Fibroblast of skin of right biceps (primary cell): ENCODE measurements at places on chromosomes 11 and 22.

DNA sequence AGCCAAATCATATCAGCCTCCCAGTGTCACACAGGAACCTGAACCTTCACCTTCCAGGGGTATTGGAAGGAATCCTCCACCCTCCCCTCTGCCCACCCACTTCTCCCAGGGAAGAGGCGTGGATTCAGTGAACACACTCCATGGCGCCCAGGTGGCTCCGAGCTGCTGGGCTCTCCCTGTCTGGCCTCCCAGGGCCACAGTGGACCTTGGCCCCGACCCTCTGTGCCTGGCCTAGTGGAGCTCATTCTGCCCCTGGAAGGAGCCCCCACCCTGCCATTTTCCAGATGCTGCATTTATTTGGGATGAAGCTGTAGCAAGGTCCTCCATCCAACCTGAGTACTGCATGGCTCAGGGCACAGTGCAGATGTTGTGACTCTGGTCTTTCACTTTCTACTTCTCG is 1340.1 kb downstream of the TBC1D22A start:
- no peak for DNase-seq

- DNase-seq = peak; percentile 70
These were observed 68.2 kb upstream of the SESN3 start for GRCh38 chr11:95299078-95299679.

- peak; percentile 82 for DNase-seq
These were observed 40.5 kb upstream of the DDI1 start for GRCh38 chr11:103995896-103996295.

- no peak for DNase-seq
These were observed 2.6 kb upstream of the TOP3B start for GRCh38 chr22:21985214-21985613.

DNA sequence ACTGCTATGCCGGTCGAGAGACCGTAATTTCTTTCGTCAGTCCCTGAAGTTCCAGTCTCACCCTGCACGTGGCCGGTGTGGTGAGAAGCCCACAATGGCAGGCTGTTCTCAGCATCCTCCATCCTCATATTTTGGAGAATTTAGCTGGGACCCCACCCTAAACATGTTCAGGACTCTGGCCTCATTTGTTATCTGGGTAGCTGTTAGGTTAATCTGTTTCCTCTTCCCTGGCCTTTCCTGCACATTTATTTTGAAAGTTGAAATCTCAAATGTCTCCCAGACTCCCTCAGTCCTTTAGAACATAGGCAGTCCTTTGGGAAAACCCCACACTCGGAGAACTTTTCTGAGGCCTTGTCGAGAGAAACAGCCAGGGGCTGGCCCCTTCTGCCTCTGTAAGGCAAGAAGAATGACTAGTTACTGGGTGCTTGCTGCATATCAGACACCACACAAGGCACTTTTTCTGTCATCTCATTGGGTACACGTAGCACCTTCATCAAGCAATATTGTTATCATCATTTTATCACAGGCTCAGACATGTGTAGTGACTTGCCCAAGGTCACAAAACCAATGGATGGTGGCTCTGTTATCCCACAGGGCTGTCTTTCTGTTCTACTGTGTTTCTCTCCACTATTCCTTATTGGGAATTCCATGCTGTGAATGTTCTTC is 109.3 kb upstream of the CRYBB3 start:
- DNase-seq = no peak

DNA sequence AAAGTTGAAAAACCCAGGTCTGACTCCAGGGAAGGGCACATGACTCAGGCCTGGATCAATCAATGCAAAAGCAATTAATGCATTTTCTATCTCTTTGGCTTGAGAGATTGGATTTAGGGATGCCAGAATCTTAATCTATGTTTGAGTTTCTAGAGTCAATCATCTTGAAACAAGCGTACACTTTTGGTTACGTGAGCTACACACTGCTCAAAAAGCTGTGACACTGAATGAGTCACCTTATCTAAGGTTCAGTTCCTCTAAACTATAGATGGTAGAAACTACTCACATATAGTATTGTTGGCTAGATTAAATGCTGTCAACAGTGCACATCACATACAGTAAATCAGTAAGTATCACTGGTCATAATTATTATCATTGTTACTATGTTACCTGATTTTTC is 24.2 kb downstream of the MRE11 start:
- no peak for DNase-seq

- DNase-seq = peak; percentile 22
These were observed 56.1 kb downstream of the PRMT3 start for GRCh38 chr11:20443596-20443995.

GRCh38 chr22:38504731-38505540 is 1.2 kb downstream of the DDX17 start:
- DNase-seq = peak; percentile 58

GRCh38 chr11:2644844-2645778 is 54.7 kb downstream of the KCNQ1OT1 start:
- no peak for DNase-seq

DNA sequence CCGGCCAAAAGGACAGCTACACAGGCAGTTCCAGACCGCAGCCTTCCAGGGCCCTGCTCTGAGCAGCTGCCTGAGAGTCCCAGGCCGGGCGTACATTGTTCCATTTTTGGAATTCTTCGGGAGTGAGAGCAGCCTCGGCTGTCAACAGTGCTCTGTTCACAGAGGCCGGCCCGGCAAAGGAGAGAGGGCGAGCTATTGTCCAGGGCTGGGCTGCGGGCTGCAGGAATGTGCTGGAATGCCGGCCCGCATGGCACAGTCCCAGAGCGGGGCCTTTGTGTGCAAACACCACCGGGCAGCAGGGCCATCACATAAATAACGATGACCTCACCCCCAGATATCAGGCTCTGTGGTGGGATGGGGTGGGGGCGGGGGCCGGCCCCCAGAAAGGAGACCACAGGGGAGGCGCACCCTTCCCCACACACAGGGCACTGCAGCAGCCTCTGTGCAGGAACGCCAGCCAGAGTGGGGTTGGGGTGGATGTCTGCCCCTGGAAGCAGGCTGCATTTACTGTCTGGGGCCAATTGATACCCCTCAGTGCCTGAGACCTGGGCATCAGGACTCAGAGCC is 15.8 kb downstream of the LINC01488 start:
- DNase-seq = peak; percentile 97

GRCh38 chr11:123382555-123383074 is 47.5 kb upstream of the GRAMD1B start:
- DNase-seq = no peak

- no peak for DNase-seq
These were observed 222.6 kb upstream of the CCDC90B start for GRCh38 chr11:83508804-83509203.

DNA sequence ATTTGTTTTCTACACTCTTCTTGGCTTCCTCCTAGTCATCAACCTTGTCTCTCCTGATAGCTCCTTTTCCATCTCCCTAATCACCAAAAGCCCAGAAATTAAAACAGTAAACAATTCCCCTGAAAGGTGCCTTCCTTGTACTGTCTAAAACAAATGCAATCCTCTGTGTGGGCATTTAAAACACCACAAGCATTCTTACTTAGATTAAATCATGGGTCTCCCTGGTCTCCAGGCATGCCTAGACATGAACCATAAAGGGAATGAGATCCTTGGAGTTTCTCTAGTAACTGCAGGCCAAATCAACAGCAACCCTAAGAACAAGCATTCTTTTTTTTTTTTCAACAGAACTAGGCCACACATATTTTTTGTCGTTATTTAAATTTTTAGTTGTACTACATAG is 1.9 kb downstream of the BTG4 start:
- DNase-seq = no peak

GRCh38 chr22:35258191-35258988 is 1.1 kb downstream of the HMGXB4 start:
- DNase-seq = peak; percentile 58

DNA sequence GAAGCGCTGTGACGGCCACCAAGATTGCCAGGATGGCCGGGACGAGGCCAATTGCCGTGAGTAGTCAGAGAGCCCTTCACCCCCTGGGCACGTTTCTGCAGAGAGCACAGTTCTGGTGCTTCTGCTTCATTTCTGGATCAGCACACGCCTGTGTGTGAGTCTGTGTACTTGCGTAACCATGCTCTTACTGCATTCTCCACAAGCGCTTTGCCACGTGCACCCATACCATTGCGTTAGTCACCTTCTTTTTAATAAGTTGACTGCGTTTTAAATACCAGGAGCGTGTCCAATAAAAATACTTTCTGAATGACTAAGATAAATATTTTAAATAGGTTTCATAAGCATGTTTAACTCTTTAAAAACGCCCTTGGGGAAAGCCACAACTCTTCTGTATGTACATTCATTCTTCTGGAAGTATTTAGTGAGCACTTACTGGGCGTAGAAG is 143.0 kb upstream of the SORL1-AS1 start:
- peak; percentile 99 for DNase-seq

DNA sequence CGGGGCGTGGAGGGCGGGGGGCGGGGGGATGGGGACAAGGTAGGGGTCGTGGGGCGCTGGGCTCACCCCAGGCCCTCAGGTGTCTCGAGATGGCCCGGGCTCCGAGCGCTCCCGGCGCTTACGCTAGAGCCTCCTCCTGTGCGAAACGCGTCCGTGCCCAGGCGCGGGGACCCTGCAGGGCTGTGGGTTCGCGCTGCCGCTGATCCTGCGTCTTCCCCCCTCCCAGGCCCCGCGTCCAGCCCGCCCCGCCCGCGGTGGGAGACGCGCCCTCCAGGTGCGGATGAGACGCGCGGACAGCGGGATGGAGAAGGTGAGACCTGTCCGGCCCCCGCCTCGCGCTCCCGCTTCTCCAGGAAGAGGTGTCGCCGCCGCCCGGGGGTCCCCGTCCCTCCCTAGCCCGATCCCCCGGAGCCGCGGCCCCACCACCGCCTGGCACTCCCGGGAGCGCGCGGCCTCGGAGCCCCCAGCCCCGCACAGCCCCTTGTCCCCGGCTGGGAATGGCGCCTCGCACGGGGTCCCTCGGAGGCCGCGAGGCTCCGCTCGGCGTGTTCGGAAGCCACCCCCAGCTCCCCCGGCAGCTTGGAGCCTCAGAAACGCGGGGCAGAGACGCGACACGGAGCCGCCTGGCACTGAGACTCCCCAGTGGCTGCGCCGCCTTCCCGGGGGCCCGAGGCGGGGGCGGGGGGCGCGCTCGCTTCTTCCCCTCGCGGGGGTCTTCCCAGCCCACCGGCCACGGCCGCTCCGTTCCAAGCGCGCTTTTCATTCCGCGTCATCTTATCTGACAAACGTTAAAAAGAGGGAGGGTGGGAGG is 27.6 kb upstream of the TOLLIP start:
- peak; percentile 3 for DNase-seq

GRCh38 chr11:61034704-61035525 is 63.4 kb downstream of the CD6 start:
- no peak for DNase-seq

GRCh38 chr11:129947474-129947873 is 52.1 kb upstream of the NFRKB start:
- DNase-seq = no peak

GRCh38 chr11:128029219-128029722 is 558.1 kb downstream of the ETS1 start:
- peak; percentile 21 for DNase-seq

- DNase-seq = no peak
These were observed 11.1 kb downstream of the MICAL2 start for GRCh38 chr11:12121517-12121916.

GRCh38 chr11:126914166-126914565 is 86.4 kb downstream of the KIRREL3 start:
- no peak for DNase-seq

GRCh38 chr11:58712531-58712930 is 19.2 kb downstream of the GLYAT start:
- no peak for DNase-seq

- no peak for DNase-seq
These were observed 13.2 kb upstream of the ADA2 start for GRCh38 chr22:17232406-17232805.

DNA sequence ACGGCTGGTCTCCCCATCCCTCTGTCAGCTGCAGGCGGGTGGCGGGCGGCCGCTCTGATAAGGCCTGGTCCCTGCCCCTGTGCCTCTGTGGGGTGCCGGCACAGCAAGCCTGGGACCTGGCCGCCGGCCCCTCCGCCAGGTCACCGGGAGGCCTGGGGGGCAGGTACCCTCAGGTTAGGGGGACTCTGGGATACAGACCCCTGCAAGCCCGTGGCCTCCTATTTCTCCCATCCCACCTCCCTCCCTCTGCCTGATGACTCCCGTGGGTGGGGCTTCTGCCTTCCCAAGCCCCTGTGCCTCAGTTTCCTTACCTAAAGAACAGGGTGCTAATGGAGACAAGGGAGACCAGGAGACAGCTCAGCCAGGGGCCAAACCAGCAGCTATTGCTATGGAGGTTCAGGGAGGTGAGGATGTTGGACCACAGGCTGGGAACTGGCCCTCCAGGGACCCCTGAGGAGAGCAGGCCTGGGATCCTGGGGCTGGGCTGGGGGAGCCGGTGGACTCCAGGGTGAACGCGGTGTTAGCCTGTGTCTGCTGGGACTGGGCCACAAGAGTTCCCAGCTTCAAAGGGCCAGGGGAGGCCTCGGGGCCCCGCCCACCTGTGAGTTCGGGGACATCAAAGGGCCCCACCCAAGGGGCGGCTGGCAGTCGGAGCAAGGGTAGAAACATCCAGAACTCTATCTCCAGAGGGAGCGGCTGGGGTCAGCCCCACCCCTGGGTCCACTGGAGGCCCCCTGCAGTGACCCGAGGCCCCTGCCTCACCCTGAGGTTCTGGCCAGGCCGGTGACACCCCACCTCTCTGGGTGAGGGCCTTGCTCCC is 32.0 kb upstream of the TH start:
- DNase-seq = no peak

- no peak for DNase-seq
These were observed 48.8 kb upstream of the GALNT18 start for GRCh38 chr11:11670574-11670973.

DNA sequence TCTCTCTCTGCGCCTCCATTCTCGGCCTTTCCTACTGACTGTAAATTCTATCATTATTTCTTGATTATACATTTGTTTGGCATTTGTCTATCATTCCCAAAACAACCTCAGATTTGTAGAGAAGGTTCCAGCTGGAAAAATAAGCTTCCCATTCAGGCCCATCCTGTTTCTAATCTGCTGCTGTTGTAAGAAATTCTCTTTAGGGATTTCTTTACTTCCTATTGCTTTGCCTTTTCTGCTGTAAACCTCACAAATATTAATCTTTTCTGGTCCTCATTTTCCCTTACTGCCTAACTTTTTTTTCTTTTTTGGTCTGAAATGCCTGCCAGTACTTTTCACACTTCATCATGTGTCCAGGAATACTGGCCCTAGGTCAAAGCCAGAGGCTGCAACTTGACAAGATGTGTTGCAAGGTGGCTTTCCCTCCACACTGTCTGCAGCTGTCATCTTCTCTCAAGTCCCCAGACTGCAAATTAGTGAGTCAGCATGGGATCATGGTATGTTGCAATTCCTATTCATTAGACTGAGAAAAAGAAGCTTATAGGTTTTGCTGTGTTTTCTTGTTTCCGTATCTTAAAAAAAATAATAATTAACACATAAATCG is 858.7 kb upstream of the CHORDC1 start:
- peak; percentile 84 for DNase-seq

- no peak for DNase-seq
These were observed 34.3 kb upstream of the ASPHD2 start for GRCh38 chr22:26394777-26395176.

GRCh38 chr22:29511126-29511862 is 31.3 kb downstream of the NEFH start:
- DNase-seq = no peak

GRCh38 chr11:97309291-97309690 is 919.5 kb downstream of the JRKL start:
- DNase-seq = no peak

- no peak for DNase-seq
These were observed 295.6 kb downstream of the NELL1 start for GRCh38 chr11:20964985-20965384.

- DNase-seq = peak; percentile 78
These were observed 168.8 kb downstream of the RCN1 start for GRCh38 chr11:32259641-32260081.
